ENCODE measurements at places on chromosomes 16 and 17.

- DNase-seq, result no peak
These were observed 392.7 kb downstream of the CPPED1 start for GRCh38 chr16:12410837-12411490.

GRCh38 chr17:40181205-40181604 lies 3.9 kb downstream of the RAPGEFL1 start:
- no peak for DNase-seq

DNA sequence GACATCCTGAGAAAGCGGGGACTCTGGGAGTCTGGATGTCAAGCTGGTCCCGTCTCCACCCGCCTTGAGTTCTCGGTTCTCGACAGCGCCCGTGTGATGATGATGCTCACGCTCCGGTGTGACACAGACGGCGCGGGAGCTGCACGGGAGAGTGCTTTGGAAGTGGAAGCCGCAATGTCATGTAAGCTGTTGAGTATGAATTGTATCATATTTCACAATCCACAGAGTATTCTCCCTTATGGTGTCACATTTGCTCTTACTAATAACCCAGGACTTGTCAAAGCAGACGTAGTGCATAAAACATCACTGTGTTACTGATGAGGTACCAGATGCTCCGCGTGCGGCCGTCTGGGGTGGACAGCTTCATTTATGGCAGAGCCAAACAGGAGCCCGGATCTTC lies 217.5 kb upstream of the CHMP6 start:
- no peak for DNase-seq

- no peak for DNase-seq
These were observed 44.1 kb downstream of the MRC2 start for GRCh38 chr17:62671553-62671952.

DNA sequence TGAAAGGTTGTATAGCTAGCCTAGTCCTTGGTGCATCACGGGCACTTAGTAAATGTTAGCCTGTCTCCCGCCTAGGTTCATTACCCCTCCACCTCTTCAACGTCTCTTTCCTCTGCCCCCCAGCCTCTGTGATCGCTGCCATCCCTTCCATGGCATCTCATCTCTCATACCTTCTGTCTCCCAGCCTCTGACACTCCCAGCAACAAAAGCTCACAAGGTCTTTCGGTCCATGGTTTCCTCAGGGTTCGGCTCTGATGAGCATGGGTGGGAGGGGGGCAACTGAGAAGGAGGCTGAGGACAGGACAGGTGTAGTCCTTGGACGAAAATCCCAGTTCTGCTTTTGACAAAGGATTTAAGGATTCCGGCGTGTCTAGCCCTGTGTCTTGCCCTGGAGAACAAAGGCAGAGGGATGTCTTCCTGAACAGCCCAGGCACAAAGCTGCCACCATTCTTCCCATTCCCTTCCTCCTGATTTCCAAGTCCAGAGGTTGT lies 16.7 kb downstream of the CCR7 start:
- DNase-seq, result no peak

GRCh38 chr16:85025781-85026653 lies 1.6 kb upstream of the KIAA0513 start:
- no peak for DNase-seq

DNA sequence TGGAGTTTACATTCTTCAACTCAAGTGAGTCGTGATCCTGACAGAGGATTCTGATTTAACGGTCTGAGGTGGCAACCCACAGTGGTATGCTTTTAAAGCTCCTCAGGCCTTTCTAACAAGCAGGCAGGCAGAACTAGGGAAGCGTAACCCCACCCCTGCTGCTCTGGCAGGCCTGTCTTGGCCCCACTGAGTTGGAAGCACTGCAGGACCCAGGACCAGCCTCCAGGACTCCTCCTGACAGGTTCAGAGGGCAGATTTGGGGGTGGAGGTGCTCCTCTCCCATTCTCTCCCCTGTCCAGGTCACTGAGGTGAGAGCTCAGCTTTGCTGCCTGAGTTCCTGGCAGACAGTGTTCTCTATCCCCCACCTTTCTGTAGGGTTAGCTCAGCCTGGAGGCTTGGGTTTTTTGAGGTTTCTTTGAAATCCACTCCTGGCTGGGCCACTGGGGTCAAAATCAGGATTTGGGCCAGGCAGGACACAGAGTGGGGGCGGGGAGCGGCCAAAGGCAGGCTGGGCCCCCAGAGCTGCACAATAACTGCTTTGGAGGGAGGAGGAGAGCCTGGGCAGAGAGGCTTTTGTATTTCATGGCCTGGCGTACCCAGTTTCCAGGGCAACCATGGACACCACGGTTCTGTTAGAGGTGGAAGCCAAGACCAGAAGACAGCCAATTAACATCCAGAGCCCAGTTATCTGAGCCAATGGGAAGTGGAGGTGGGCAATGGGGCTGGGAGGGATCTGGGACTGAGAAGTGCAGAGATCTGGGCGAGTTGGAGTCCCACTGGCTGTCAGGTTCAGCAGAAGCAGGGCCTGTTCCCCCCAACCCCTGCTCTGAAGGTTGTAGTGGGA lies 9.5 kb downstream of the MRPL27 start:
- no peak for DNase-seq
